Stomach (tissue), 19 donors: ENCODE measurements at places on chromosomes 7 and 10. TPM values are rescaled to one million over a fixed set of nuclear protein-coding genes. Genes with fewer than 3 reads are reported as not detected.
A peak's percentile ranks its signal among the peaks of the same experiment; 100 is the strongest.

DNA sequence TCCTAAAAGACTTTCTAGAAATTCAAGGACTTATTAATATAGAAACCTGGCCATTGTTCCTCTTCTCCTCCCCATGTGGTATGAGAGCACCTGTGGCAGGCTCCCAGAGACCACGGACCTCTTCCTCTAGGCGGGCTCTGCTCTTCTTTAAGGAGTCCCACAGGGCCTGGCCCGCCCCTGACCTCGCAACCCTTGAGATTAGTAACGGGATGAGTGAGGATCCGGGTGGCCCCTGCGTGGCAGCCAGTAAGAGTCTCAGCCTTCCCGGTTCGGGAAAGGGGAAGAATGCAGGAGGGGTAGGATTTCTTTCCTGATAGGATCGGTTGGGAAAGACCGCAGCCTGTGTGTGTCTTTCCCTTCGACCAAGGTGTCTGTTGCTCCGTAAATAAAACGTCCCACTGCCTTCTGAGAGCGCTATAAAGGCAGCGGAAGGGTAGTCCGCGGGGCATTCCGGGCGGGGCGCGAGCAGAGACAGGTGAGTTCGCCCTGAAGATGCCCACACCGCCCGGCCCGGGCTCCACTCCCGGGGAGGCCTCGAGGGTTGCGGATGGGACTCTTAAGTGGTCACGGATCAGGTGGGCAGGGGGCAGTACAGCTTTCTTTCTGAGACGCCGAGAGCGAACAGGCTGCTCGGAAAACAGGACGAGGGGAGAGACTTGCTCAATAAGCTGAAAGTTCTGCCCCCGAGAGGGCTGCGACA lies at the start of gene SLC26A4:
Gene SLC26A4 (plus strand): TSS at position 448 of the 700 bp plus-strand sequence. CDS start 814 bp downstream, outside the sequence.
- no peak for DNase-seq

DNA sequence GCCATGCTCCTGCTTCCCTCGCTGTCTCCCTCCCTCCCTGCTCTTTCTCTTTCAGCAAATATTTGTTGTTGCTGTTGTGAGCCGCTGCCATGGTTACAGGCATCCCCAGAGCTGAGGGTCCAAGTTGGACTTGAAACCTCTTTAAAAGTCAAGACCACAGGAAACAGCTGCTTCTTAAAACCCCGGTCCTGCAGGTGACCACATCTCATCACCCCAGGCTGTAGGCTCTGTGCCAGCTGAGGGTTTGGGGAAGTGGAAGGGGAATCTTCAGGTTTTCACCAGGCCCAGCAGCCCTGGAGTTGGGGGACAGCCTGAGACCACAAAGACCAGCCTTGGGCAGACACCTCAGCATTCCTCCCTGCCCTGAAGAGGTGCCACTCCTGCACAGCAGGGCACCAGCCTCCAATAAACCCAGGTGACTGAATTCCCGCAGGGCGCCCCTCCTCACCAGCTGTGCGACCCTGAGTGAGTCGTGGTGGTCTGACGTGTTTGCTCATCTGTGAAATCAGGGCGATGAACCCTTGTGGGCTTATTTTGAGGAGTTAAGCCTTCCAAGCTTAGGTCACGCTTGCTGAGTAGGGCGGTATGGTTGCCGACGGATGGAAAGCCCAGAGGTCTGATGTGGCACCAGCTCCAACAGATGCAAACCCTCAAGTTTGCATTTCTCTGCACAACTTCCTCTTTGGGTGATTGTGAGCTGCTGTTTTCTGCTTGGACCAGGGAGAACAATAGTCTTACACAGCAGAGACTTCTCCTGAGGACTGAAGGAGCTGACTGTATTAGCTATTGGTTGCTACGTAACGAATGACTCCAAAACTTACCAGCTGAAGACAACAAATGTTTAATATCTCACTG lies 24.8 kb downstream of the NPTX2 start:
- no peak for DNase-seq

- no peak for DNase-seq
Observed at GRCh38 chr7:82442492-82443035, 1.0 kb downstream of the CACNA2D1 start.

DNA sequence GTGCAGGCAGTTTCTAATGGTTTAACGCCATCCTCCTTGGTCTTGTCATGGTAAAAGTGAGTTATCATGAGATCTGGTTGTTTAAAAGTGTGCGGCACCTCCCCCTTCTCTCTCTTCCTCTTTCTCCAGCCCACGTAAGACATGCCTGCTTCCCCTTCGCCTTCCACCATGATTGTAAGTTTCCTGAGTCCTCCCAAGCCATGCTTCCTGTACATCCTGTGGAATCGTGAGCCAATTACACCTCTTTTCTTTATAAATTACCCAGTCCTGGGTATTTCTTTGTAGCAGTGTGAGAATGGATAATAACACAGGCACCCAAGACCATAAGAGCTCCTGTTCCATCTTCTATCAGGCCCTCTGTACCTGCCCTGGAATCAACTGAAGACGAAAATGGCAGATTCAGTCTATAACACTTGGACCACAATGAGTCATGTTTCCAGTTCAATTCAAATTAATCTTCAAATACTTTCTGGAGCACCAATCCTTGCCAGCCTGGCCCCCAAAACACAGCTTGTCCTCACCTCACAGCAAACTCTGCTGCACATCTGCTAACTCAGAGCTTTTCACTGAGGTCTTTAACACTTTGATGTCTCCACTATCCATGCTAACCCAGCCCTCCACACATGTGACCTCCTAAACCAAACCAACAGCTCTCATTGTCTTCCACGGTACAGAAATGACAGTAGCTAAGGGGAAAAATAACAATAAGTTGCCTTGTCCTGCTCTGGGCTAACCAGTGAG lies 73.2 kb downstream of the SFMBT2 start:
- no peak for DNase-seq

DNA sequence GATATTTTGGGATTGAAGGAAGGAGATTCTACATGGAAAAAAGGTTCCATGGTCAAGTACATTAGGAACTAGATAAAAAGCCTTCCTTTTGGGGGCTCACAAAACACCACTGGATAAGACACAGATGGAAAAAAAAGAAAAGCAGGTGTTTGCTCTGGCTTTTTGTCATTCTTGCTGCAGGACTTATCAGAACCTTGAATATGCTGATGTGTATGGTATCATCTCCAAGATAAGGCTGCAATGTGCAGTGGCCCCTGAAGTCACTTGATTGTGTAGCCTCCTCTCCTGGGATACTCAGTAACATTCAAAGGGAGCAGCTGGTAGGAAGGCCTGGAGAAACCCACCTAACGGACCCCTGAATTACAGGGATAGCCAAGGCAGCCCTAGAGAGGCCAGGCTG lies 54.1 kb upstream of the CARD11 start:
- DNase-seq: no peak

DNA sequence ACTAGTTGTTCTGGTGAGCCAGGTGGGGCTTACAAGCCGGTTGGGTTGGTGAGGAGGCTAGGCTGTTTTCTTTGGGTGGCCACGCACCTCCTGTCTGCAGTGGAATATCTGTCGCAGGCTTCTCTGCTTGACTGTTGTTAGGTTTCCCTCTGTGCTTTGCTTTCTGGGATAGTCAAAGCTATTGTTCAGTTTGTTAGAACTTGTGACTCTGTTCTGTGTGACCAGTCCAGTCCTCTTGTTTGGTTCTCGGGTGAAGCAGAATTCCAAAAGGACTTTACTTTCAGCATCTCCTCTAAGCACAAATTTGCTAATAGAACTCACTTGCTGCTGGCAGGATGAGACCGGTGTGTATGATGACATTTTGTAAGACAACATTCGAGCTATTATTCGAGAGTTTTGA lies 105.3 kb downstream of the CREB5 start:
- DNase-seq: no peak

GRCh38 chr10:116138897-116139296 lies 134.1 kb downstream of the GFRA1 start:
- DNase-seq: no peak

DNA sequence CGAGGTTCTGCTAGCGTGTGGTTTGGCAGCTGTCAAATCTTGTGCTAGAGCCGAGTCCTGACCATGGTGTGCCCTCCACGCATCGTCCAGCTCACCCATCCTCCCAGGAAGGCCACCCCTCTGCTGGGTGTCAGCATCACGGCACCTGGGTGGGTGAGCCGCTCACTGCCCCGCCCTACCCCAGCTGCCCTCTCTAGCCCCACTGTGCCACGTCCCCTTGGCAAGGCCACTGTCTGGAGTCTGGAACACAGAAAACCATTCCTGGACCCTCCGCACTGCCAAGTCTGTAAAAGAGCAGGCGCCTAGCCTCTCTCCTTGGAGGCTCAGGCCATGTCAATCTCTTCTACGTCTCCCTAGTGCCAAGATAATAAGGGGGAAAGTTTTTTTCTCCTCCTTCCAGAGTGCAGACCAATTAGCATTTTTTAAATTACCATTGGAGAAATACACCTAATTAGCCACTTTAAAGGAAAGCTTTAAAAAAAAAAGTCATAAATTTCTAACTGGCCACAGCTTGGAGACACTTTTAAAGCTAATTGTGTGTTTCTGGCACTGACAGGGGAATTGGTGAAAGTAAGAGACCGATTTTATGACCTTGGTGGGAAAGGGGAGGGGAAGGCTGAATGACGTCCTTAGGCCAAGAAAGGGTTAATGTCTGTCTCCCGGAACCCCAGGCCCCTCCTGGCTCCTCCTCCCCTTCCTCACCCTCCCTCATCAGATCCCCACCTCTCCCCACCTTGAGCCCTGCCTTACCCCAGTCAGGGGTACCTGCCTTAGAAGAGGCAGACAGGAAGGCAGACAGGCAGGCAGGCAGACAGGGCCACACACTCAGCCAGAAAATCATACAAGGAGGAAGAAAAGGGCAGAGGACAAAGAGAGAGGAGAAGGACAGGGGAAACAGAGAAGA lies 151.2 kb downstream of the PLXNA4 start:
- DNase-seq: no peak

DNA sequence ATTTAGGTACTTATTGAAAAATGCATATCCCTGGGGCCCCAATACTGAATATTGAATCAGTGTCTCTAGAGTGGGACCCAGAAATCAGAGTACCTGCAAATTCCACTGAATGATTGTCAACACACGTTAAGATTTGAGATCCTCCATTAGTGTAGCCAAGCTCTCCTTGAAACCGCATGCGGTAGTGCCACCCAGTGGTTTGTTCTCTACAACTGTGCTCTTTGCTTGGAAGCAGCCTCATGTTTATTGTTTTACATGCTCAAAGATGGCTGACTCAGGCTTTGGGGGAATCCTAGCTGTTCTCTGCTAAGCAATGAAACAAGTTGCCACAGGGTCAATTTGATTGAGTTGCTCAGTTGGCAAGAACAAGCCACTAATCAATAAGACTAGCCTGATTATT lies 340.2 kb upstream of the CELF2 start:
- peak; percentile 75 for DNase-seq

- DNase-seq: no peak
Observed at GRCh38 chr10:133022776-133023100, 65.0 kb upstream of the ADGRA1 start.

- no peak for DNase-seq
Observed at GRCh38 chr7:95433952-95434556, 774 bp downstream of the PON2 start.

DNA sequence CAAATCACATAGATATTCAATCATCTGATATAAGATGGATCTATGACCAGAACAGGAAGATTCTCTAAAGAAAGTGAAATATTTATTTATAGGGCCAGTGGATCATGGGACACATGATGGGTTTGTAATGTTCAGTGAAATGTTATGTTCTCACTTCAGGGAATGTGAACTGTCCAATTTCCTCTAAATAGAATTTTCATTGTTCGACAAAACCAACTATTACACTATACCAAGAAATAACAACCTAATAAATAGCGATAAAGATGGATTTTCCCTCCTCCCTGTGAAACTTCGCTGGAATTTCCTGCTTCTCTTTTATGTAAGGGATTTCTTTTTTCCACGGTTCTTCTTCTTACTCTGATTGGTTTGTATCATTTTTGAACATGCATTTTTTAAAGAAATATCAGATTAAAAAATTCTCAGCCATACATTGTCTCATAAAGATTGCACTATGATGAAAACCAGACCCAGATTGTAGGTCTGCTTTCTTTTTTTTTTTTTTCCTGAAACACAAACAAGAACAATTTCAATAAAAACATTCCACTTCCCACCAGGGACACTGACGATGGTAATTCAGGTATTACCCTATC lies 139.8 kb upstream of the ZEB1 start:
- DNase-seq: no peak

DNA sequence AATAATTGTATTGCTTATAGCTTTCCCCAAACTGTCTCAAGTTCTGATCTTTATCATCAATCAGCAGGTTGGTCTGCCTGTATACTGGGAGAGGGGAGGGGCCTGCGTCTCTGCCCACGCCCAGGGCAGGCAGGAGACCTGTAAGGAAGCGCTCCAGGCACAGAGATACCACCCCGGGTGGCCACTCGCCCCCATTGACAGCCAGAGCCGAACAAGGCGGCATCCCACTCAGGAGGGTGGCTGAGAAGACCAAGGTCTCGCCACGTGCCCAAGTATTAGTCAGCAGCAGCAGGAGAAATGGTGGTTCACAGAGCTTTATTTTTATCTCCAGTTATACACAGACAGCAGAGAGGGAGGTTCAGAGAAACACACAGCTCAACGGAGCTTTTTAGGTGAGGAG lies 7.2 kb downstream of the STK32C start:
- no peak for DNase-seq

- no peak for DNase-seq
Observed at GRCh38 chr7:79610313-79610712, 156.8 kb upstream of the MAGI2 start.

- peak; percentile 30 for DNase-seq
Observed at GRCh38 chr10:48782386-48782785, 97.7 kb downstream of the WDFY4 start.

GRCh38 chr10:61404751-61405150 lies 48.4 kb downstream of the TMEM26 start:
- DNase-seq: no peak

GRCh38 chr10:63494951-63495350 lies 26.2 kb upstream of the REEP3 start:
- no peak for DNase-seq

DNA sequence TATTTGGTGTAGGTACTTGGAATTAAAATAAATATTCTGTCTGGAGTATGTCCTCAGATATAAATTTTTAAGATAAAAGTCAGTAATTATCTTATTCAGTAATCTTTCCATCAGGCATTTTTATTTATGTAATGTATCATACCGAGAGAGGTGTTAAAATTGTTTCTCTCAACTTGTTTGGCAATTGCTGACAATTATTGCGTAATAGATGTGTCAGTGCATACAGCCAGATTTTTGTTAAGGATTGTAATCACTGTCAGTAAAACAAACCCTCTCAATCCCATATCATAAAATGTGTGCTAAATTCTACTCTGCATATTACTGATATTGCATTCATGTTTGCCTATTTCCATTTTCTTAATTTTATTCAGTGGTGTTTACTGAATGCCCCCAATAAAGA lies 69.2 kb downstream of the CNTNAP2 start:
- no peak for DNase-seq

RBM20 gene
- under 0.01 TPM for total RNA-seq

ZNF32 gene
- total RNA-seq: 8.7 TPM

NOBOX gene
- not detected for total RNA-seq

HECW1 gene
- 1.3 TPM for total RNA-seq

C10orf95 gene
- total RNA-seq: not detected
